ENCODE measurements at places on chromosomes 6 and 20.

GRCh38 chr20:37516811-37517750 is 4.0 kb upstream of the NNAT start:
- DNase-seq: no peak

DNA sequence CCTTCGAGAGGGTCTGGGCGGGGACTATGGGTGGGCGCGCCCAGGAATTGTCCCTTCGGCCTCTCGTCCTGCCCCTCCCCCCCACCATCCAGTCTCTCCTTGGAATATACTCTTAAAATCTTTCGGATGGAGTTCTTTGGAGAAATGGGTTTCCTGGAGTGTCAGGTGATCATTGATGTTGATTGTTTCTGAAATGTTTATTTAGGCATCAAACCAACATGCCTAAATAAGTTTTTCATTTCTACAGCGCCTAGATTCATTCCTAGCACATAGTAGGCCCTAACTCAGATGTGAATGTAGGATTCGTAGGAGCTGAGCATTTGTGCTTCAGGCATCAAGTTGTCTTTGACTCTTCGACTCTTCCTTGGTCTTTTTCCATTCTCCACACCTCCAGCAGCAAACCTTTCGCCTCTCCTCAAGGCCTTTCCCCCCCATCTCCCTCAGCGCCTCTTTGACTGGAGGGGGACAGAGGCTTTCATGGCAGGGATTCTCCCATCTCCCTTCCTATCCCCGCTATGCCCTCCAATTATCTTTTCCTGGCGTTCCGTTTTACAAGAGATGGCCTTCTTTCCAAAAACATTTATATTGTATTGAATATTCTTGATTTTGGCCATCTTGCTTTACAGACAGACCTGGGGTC is 610 bp downstream of the CASP8AP2 start:
- DNase-seq: no peak

DNA sequence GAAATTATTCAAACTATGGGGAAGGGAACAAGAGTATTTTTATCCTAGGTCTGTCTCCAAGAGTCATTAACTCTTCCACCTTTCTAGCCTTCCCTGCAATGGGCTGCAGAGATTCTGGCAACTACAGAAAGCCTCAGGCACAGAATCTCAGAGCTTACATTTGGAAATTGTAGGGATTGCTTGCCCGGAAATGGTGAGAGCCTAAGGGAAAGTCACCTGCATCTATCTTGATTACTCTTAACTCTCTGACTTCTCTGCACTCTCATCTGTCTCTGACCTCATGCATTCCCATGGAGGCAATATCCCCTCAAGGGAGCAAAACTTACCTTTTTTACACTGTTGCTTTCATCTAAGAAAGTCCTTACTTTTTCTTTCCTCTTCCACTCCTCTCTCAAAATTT is 513.2 kb upstream of the MARCKS start:
- DNase-seq: no peak

DNA sequence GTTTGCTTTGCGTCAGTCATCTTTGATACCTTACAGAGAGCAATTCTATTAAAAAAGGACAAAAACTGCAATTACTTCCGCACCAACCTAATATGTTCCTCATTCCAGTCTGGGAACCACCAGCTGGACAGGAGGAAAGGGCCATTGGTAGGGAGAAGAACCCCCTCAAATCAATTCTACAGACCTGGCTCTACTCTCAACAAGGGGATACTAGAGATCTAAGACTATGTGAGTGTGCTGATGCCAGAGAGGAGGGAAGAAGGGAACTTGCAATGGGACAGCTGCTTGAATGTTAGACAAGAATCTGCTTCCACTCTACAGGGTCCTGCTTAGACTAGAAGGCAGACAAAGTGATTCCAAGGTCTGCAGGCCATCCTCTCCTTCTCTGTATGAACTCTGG is 13.3 kb downstream of the MRPS18A start:
- DNase-seq: no peak

DNA sequence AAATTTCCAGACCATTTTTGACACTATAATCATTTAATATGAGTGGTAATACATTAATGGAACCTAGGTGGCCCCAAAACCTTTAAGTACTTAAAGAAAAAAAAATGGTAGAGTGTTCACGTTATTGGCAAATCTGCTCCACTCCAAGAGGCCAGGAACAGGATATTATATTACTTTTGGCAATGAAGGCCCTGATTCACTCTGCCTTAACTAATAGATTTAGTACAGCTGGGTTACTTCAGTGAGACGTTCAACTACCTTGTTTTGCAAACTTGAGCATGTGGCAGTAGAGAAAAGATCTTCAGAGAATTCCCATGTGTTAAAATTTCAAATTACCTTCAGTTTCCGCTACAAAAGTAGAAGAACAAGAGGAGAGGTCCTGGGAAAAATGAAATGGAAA is 12.8 kb downstream of the ADNP start:
- DNase-seq: no peak

Measured in vagina (tissue), 2 donors.